ENCODE measurements at places on chromosomes 5 and 9.

DNA sequence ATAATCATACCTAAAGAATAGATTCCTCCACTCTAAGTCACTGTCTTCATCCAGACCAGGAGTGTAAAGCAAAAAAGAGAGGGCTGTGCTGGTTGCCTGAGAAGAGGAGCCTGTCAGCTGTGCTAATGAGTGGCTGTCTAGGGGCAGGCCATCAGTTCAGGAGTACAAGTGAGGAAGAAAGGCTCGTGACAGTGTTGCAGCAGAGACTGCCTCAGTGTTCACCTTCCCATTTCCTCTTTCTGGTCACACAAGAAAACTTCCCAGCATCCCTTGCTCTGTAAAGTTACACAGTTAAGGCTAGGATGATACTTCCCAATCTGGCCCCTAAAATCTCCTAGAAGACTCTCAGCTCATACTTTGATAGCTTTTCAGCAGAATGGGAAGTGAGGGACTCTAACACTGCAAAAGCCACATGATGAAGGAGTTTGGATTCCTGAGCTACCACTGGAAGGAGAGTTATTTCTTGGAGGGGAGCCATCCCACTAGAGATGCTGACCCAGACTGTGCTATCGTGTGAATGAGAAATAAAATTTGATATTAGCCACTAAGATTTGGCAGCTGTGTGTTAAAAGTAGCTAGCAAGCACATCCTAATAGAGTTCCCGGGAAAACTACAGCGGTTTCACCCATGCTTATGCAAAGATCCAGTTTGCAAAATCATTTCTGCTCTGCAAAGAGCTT, 67.1 kb downstream of the ADAMTS12 start:
- DNase-seq: no peak

DNA sequence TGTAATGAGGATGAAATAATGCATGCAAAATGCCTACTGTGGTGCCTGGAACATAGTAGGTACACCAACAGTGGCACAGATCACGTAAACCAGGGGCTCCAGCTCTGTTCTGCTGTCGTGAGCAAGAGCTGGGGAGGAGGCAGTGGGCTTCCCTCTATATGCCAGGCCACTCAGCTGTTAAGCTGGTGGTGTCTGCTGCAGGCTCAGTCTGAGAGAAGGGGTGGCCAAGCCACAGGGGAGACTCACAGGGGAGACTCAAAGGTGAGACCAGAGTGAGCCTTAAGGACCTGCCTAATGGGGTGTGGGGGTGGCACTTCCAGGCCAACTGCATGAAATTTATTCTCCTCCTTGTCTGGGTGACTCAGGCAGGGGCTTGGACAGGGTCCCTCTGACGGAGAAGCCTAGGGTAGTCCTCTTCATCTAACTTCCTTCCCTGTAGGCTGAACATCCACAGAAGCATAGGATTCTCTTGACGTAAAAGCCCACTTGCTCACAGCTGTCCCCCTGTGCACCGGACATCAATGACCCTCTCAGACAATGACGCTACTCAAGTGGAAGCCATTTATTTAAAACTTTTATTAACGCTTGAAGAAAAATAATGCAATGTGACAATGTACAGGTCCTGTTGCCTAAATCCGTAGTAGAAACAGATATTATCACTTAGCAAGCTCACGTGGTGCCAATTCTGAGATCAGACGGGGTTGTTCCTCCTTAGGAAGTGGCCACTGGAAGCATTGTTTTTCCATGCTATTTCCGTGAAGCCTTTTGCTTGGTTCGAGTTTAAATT, 13.9 kb downstream of the STC2 start:
- DNase-seq: no peak

DNA sequence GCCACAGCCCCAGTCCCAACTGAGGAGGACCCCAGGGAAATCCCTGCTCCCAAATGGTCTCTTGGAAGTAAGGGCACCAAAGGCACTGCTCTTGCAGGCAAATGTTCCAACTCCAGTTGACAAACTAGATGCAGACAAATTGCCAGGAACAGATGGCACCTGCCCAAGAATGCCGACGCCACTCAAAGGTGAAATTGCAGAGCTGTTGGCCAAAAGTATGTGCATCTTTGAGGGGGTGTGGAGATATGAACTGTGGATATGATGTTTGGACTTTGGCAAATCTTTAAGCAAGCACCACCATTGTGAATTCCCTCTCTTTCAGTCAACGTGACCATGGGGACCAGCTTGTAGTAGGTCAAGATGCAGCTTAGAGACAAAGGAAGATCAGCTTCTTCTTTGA, 12.0 kb upstream of the CPLX2 start:
- no peak for DNase-seq

DNA sequence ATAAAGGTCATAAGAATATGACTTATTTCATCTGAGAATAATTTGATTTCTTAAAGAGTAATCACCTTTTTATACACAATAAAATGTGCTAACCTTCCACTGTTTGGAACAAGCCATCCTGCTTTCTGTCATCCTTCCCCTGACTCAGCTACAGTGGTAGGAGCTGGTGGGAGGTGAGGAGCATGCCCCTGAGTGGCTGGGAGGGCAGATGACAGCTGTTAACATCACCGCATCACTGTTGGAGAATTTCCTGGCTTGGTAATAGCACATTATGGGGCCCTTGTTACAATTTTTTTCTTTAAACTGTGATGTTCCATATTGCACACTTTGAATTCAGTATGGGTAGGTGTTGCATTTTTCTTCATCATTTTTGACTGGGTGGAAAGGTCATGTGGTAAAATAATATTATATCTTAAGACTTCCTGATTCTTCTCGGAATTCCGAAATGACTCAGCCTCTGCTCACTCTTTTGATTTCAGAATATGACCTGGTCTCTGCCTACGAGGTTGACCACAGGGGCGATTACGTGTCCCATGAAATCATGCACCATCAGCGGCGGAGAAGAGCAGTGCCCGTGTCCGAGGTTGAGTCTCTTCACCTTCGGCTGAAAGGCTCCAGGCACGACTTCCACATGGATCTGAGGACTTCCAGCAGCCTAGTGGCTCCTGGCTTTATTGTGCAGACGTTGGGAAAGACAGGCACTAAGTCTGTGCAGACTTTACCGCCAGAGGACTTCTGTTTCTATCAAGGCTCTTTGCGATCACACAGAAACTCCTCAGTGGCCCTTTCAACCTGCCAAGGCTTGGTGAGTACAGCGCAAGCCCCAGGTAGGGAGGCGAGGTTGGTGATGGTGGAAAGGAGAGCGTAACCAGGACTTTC, 5.8 kb downstream of the ADAMTS16 start:
- no peak for DNase-seq

DNA sequence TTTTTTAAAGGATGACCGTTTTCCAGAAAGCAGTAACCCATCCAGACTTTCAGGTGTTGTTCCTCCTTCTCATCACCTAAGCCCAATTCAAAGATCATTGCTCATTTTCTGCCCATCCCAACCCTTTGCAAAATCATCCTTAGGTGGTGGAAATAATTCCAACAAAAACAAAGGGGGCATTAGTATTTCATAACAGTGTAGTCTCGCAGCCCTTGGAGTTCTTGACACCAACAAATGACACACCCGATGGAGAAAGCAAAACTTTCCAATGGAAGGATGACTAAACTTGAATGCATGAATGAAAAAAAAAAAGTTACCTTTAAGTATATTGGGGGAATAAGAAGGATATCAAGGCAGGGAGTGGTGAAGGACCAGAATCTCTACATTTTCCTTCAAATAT, 117.0 kb downstream of the PAPPA start:
- no peak for DNase-seq

Data from hepatic stellate cell (primary cell).